Stimulated activated CD4-positive, alpha-beta T cell treated with anti-CD3 and anti-CD28 coated beads, Interleukin-15, amount 100 ng/mL, for 48 hours (primary cell): ENCODE measurements at places on chromosomes 6 and 20.

GRCh38 chr6:170221753-170222400, 69.0 kb downstream of the DLL1 start:
- DNase-seq: no peak

- no peak for DNase-seq
Measured at GRCh38 chr6:7970616-7971015, 60.0 kb upstream of the TXNDC5 start.

DNA sequence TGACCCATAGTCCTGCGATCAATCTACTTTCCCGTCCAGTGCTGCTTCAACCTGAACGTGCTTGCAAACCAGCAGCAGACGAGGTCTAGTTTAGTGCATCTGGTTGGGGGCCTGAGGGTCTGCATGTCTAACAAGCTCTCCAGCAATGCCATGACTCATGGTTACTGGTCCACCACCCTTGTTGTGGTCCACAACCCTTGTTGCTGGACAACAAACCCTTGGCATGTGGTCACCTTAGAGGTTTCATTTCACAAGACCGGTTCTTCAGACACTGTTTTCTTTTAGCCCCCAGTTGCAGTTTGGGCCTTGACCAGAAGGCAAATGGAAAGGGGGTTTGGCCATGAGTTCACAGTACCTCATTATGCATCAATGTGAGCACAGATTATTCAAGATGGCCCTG, 424.8 kb downstream of the QKI start:
- DNase-seq: no peak

DNA sequence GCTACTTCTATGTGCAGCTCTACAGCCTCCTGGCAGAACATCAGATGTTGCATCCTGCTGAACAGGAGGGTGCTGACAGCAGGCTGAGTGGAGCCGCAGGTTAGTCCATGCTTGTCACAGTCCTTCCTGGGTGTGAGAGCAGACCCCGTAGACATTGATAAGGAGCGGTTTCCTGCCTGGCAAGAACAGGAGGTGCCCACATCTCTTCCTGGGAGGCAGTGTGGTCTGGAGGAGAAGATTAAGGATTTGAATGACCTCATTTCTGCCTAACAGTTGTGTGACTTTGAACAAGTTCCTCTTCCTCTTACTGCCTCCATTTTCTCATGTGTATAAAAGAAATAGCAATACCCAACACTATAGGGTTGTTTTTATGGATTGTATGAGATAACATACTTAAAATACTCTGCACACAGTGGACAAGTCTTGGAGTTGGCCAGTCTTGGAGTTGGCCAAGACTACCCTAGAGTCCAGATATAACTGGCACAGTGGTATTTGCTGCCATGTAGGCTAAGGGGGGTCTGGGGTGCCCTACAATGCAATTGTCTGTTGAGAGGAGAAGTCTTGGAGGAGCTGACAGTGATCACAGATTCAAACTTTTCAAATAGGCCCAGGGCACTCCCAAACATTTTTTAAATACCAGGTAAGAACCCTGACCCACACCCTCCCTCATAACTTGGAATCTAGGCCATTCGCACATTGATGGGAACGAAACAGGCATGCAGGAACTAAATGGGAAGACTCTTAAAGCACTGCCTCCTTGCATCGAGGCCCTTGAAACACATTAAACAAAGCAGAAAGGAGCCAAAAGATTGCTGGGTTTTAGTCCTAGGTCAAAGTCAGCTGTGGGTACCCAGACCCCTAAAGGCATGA, 32.6 kb upstream of the TBC1D7 start:
- no peak for DNase-seq

DNA sequence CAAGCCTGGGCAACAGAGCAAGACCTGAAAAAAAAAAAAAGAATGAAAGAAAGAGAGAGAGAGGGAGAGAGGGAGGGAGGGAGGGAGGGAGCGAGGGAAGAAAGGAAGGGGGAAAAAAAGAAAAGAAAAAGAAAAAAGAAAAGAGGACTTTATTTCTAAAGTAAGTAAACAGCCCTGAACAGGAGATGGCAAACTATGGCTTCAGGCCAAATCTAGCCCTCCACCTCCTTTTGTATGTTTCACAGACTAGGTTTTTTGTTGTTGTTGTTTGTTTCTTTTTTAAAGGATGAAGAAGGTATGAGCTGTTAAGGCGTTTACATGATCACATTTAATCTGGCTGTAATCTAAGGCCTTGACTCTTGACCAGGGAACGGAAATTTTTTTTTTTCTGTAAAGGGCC, 711.1 kb upstream of the NRSN1 start:
- no peak for DNase-seq

GRCh38 chr6:83199173-83199862, 6.2 kb downstream of the RWDD2A start:
- DNase-seq: no peak

- DNase-seq: no peak
Measured at GRCh38 chr6:105831311-105832097, 254.6 kb upstream of the PRDM1 start.

- no peak for DNase-seq
Measured at GRCh38 chr6:42748203-42748898, 2.4 kb upstream of the TBCC start.

DNA sequence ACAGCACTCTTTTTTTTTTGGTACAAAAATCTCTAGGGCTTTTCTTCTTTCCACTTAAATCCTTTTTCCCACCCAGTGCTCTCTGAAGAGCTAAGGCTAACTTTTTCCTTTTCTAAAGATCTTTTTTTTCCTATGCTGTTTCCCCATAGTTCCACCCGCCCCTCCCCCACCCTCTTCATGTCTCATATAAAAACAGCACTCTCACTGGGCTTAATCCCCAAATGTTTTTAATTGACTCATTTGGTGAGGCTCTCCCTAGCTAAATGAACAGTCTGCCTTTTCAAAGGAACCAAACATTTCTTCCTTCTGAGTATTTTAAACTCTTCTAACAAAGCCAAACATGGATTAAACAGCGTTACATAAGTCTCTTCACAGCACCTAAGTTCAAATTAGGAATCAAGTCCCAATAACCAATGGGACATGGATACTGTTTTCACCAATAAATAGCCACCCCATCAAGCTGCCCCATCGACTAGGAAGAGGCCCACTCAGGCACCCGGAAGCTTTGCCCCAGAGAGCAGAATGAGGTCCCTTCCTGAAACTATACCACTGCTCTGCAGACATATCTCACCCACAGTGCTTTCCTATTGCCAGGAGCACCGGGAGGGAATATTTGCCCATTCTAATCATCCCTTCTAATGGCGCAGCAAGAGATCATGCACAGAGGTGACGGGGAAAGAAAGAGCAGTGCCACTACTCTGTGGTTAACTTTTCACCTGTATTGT, 63.7 kb downstream of the ATXN1 start:
- DNase-seq: no peak

DNA sequence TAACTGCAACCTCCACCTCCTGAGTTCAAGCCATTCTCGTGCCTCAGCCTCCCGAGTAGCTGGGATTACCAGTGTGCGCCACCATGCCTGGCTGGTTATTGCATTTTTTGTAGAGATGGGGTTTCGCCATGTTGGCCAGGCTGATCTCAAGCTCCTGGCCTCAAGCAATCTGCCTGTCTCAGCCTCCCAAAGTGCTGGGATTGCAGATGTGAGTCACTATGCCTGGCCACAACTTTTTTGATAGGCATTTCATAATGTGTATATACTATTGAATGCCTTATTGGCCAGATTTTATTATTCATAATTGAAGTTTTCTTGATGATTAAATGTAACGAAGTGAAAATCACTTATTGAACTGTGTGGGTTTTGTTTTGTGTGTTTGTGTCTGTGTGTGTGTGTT, 27.9 kb downstream of the FIG4 start:
- DNase-seq: no peak

DNA sequence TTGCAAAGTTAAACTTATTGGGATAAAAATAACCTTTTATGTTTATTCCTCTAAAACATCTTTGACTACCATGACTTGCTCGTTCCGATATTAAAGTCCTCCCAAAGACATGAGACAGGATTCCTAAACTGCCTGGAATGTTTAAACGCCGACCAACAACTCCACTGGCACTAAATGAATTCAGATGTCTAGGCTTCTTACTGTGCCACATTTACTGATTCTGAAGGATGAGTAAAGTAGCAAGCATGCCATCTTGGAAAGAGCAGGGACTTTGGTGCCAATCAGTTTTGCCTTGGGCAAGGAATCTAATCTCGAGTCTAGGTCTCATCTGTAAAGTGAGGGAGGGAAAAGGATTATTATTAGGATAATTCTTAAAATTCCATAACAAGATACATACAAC, 25.3 kb downstream of the MBOAT1 start:
- no peak for DNase-seq

GRCh38 chr6:156909212-156910010, 132.2 kb downstream of the ARID1B start:
- no peak for DNase-seq

DNA sequence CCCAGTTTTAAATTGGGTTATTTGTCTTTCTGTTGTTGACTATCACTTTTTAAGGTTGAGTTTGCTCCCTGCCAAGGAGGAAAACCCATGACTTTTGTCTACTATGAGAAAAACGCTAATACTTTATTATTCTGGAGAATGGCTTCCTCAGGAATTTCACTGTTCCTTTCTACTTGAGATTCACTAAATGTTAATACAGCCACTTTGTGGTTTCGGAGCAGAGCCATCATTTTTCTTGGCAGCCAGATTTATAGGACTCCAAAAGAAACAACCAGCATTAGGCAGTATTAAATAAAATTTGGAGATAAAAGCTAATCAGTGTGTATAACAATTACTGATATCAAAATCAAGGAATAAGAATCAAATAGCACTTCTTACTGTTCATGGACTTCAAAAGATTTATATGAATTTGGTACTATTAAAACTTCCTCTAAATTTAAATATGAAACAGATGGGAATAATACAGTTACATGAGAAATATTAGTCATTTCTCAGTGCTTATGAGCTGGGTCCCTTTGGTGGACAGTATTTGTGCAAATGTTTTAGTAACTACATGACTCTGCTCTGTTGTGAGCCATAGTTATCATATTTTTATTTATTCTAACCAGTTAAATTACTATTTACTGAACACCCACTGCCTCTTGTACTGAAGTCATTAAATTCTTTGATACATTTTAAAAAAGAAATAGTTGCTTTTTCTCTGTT, 64.1 kb upstream of the FBXO30 start:
- no peak for DNase-seq

GRCh38 chr6:72580281-72580940, 41.5 kb upstream of the KCNQ5 start:
- DNase-seq: no peak

DNA sequence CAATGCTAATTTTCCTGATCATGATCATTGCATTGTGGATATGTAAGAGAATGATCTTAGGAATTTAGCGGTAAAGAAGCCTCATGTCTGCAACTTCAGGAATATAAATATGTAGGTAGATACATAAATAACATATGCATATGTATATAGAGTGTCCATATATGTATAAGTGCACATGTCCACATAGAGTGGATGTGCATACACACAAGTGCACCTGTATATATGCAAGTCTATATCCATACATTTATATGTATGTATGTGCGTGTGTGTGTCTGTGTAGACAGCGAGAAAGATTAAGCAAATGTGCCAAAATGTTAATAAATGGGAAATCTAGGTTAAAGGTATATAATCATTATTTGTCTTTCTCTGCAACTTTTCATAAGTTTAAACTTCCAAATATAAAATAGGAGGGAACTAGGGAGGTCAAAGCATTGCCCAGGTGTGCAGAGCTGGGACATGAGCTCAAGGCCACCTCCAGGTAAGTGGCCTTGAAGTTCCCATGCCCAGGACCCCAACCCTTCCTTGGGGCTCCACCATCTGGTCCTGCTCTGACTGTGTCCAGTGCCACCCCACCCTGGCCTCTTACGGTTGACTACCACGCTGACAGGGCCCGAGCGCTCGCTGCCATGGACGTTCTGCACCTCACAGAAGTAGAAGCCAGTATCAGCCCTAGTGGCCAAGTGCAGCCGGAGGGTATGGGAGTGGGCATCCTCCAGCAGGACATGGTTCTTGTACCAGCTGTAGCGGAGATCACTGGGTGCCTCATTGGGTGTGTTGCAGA, 9.6 kb downstream of the SIGLEC1 start:
- no peak for DNase-seq

GRCh38 chr6:27133281-27134227, 113.9 kb upstream of the PRSS16 start:
- DNase-seq: peak; percentile 73

GRCh38 chr6:54085541-54085940, 25.7 kb upstream of the MLIP start:
- no peak for DNase-seq

GRCh38 chr20:56716806-56717205, 87.7 kb downstream of the TFAP2C start:
- no peak for DNase-seq

DNA sequence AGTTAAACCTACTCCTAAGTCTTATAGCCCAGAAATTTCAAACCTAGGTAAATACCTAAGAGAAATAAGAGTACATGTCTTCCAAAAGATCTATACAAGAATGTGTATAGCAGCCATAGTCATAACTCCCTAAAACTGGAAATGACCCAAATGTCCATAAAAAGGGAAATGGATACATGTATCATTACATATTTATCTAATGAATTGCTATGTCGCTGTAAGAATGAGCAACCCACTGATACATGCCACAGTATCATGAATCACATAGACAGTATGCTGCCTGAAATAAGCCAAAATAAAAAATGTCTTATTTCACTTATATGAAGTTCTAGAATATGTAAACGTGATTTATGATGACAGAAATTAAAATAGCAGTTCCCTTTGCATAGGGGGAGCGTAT, 679.5 kb downstream of the MAFB start:
- DNase-seq: no peak

- no peak for DNase-seq
Measured at GRCh38 chr6:81909162-81909561, 156.7 kb upstream of the TENT5A start.

GRCh38 chr6:142412658-142413057, 110.9 kb downstream of the ADGRG6 start:
- DNase-seq: no peak

DNA sequence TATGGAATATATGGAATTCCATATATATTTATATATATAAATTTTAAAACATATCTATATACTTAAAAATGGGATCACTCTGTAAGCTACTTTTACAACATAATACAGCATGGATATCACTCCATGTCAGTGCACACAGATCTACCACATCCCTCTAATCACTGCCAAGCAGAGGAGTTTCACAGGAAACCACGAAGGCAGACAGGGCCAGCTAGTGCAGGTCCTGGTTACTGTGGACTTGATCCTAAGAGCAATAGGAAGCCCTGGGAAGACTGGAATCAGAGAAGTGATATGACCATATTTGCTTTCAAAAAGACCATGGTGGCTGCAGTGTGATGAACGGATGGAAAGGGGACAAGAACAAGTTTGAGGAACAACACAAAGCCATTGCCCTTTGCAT, 40.0 kb upstream of the NRN1 start:
- DNase-seq: no peak

- DNase-seq: no peak
Measured at GRCh38 chr20:54941666-54942065, 466.3 kb downstream of the DOK5 start.
